ENCODE measurements at places on chromosomes 7 and 10. TPM values are rescaled to one million over a fixed set of nuclear protein-coding genes. Genes with fewer than 3 reads are reported as not detected.

The CALHM3 gene
- not detected for total RNA-seq

The UPK3BL1 gene
- total RNA-seq = 12.9 TPM

The FXYD4 gene
- total RNA-seq = not detected

The CLEC5A gene
- not detected for total RNA-seq

The UROS gene
- 71.7 TPM for total RNA-seq

The METTL27 gene
- 2.3 TPM for total RNA-seq

The TMEM196 gene
- not detected for total RNA-seq

The STEAP1B gene
- total RNA-seq = 6.9 TPM

The RARRES2 gene
- 46.9 TPM for total RNA-seq

The CCDC172 gene
- total RNA-seq = not detected

The LBX1 gene
- not detected for total RNA-seq

The GJD4 gene
- not detected for total RNA-seq

The EZH2 gene
- 2.8 TPM for total RNA-seq

The NRP1 gene
- 125 TPM for total RNA-seq

The TDRD1 gene
- total RNA-seq = 0.83 TPM

The LLCFC1 gene
- total RNA-seq = not detected

The ASZ1 gene
- not detected for total RNA-seq

The ADCYAP1R1 gene
- not detected for total RNA-seq

The ZPBP gene
- not detected for total RNA-seq

The WDR86 gene
- total RNA-seq = 3.1 TPM

The MAT1A gene
- not detected for total RNA-seq

The KCP gene
- total RNA-seq = 0.14 TPM

The GATA3 gene
- total RNA-seq = not detected

The ITGB8 gene
- 47.1 TPM for total RNA-seq

The TFR2 gene
- total RNA-seq = 0.14 TPM

The HDAC9 gene
- 2.6 TPM for total RNA-seq

The HOXA5 gene
- total RNA-seq = 1.4 TPM

The TAS2R4 gene
- 0.92 TPM for total RNA-seq

The CPA2 gene
- total RNA-seq = not detected

The HECW1 gene
- 3.1 TPM for total RNA-seq

The ZNF92 gene
- 3.6 TPM for total RNA-seq

The TUBB8 gene
- under 0.01 TPM for total RNA-seq

The FKBP6 gene
- not detected for total RNA-seq

The ADRB1 gene
- total RNA-seq = not detected

The BTBD16 gene
- not detected for total RNA-seq

The TEX47 gene
- total RNA-seq = not detected

Measured in smooth muscle cell of bladder (primary cell).